Femur (tissue), 1 donor: ENCODE measurements at places on chromosomes 5 and 9.

GRCh38 chr5:61362796-61363368, 30.8 kb downstream of the ZSWIM6 start:
- no peak for DNase-seq

GRCh38 chr5:166561759-166562158, 1729.7 kb upstream of the WWC1 start:
- DNase-seq: no peak

DNA sequence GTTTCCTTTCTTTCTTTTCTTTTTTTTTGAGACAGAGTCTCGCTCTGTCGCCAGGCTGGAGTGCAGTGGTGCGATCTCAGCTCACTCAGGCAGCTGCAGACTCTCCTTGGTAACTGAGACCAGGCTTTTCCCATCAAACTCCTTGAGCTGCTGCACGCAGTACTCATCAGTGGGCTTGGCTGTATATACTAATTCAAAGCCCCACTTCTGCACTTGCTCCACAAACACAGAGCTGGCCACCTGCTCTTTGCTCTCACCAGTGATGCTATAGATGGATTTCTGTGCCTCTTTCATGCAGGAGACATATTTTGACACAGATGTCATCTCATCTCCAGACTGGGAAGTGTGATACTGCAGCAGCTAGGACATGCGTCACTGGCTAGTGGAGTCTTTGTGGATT, 252.7 kb downstream of the AP3B1 start:
- no peak for DNase-seq

DNA sequence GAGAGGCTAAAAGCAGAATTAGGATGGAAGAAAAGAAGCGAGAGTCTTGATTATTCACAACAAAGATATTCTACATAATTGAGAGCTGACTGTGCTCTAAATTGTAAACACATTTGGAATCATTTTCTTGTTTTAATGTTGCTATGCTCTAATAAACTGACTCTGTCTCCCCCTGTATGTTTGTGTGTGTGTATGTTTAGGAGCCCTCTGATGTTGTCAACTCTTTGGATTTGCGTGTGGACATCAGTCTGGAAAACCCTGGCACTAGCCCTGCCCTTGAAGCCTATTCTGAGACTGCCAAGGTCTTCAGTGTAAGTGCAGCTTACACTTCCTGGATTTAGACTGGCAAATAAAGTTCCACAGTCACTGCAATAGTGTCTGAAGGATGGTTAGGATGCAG, 37.8 kb downstream of the MOCS2 start:
- no peak for DNase-seq

GRCh38 chr5:5348135-5348534, 74.3 kb upstream of the ICE1 start:
- DNase-seq: no peak

DNA sequence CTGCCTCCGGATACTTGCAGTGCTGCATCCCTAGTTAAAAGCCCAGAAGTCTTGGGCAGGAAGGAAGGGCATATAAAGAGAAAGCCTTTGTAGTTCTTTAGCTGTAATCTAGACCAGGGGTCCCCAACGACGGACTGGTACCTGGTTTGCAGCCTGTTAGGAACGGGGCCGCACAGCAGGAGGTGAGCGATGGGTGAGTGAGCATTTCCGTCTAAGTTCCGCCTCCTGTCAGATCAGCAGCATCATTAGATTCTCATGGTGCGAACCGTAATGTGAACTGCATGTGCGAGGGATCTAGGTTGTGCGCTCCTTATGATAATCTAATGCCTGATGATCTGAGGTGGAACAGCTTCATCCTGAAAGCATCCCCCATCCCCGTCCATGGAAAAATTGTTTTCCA, 1.6 kb upstream of the SMIM15 start:
- DNase-seq: no peak

DNA sequence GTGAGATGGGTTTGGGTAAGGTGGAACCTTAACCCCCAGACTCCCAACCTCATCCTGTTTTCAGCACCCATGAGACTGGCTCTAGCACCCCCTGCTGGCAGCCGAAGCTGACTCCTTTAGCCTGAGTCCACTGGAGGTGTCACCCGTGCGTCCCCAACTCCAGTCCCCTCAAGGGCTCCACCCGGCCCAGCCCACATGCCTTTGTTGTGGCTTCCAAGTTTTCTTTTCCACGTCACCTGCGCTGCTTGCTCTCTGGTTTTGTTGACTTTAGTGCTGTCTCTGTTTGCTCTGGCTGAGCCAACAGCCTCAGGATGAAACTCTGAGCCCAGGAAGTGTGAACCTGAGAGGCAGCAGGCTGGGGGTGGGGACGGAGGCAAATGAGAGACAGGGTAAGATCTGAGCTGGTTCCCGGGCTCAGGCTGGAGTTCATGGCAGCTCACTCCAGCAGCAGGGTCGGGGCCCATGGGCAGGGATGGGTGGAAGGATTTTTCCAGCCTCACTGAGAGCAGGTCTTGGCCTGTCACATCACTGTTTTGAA, 13.2 kb upstream of the AQP7 start:
- peak; percentile 64 for DNase-seq

GRCh38 chr5:176296-176823, 14.9 kb upstream of the LRRC14B start:
- DNase-seq: no peak

GRCh38 chr5:13186177-13186576, 758.3 kb downstream of the DNAH5 start:
- DNase-seq: no peak

DNA sequence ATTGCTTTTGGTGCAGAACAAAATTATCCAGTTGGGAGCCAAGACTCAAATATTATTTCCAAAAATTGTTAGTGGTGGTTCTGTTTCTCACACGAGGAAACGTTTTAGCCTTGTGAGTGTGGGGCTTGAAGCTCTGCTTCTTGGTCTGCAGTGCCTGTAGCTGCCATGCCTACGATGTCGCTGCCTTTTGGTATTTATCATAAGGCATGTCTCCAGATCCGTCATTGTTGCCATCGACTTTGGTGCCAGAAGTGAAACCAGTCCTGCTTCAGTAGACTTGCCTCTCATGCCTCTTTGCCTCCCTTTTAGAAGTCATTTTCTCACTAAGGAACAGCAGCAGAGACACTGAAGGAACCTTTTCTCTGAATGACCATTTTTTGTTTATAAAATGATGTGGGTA, 29.7 kb upstream of the CATSPER3 start:
- DNase-seq: no peak

DNA sequence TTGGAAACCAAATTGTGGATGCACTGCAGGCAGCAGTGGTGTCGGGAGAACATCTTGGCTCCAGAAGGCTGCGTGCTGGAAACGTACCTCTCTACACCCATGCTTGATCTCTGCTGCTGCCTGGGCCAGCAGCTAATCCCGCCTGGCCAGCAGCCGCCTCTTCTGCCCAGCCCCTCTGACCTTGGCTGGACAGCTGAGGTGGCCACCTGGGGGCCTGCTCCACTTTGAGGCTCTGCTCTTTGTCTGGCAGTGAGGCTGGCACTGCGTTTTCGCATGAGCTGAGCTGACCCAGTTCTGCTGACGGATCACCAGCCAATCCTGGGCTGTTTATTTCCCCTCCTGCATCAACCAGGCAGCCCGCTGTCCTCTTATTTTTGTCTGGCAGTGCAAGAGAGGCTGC, 154.9 kb downstream of the TENT4A start:
- no peak for DNase-seq

DNA sequence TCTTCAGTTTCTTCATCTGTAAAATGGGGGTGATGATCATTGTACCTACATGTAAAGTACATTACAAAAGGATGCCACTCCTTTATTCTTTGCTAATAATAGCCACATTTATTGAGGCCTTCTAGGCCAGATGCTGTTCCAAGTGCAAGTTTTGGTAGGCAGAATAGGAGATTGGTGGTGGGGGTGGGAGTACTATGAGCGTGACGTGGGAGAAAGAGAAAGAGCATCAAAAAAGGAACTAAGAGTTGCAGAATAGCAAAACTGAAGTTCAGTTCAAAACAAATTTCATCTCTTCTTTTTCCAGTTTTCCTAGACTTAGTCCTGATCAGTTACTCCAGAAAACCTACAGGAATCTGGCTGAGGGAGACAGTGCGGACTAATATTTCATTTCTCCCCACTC, 174.1 kb downstream of the SNX18 start:
- DNase-seq: no peak

- no peak for DNase-seq
Measured at GRCh38 chr5:72205431-72206009, 98.2 kb downstream of the MAP1B start.

DNA sequence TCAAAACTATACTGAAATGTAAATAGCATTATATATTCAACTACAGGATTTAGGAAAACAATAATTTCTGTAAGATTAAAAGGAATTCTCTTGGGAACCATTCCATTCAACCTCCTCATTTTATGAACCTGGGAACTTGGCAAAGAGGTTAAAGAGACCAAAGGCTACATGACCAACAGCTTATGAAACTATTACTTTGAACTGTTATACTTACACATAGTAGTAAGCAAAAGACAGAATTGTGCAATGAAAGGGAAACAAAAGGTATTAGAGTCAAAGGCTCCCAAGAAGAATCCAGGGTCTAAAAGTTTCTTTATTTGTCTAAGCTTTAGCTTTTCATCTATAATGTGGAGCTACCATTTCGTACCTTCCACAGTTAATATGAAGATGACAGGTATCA, 7.2 kb downstream of the C9orf72 start:
- no peak for DNase-seq

GRCh38 chr5:176388003-176388443, 375 bp downstream of the NOP16 start:
- no peak for DNase-seq

GRCh38 chr9:76530458-76531110, 71.6 kb downstream of the GCNT1 start:
- peak; percentile 30 for DNase-seq

DNA sequence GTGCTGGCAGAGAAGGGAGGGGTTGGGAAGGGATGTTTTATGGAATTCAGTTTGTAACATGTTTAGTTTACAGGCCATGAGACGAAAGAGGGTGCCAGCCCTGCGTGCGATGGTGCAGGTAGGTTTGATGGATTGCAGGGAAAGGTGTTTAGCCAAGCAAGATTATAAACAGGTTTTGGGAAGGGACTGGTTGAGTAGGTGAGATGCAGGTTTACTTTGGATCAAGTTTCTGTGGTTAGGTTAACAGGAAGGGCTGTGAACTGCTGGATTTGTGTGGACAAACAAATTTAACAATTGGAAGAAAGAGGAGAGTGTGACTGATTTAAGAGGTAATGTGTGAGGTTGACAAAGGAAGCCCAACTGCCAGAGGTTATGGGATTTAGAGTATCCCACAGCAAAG, 32.6 kb upstream of the GPX3 start:
- DNase-seq: no peak

DNA sequence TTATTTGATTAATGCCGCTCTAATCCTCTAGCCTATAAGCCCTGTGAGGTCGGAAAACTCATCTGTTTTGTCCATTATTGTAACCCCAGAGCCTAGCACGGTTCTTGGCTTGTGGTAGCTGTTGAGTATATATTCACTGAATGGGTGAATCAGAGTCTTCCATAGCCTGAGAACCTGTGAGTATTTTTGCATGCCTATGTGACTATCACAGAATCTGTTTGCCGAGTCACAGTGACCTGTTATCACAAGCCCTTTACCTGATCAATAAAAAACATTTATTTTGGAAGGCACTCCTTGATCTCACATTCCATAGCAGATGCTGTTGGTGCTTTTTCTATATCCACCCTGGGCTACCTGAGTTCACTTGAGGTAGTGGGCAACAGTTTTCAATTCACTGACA, 125.0 kb upstream of the STC2 start:
- no peak for DNase-seq
